RWPE1 (cell line): ENCODE measurements at places on chromosomes 2 and 18.
A peak's percentile ranks its signal among the peaks of the same experiment; 100 is the strongest.

- DNase-seq: no peak
Observed at GRCh38 chr2:195995499-195995898, 73.1 kb downstream of the DNAH7 start.

- no peak for DNase-seq
Observed at GRCh38 chr2:142580691-142581090, 296.8 kb upstream of the KYNU start.

DNA sequence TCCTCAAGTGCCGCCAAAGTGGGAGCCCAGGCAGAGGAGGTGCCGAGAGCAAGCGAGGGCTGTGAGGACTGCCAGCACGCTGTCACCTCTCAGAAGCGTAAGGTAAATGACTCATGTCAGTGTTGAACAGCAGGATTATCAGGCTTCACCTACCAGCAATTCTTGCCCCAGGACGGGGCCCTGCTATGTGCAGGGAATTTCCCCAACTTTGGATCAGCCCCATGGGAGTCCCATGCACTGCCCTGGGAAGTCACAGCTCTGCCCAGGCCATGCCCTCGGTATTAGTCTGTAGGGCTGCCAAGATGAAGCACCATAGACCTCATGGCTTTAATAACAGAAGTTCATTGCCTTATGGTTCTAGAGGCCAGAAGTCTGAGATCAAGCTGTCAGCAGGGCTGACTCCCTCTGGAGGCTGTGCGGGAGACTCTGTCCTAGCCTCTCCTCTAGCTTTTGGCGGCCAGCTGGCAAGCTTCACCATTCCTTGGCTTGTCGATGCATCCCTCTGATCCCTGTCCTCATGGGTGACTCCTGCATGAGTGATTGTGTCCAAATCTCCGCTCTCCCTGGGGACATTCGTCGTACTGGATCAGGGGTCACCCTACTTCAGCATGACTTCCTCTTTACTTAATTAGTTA is 55.9 kb downstream of the TRPM8 start:
- DNase-seq: peak; percentile 34

DNA sequence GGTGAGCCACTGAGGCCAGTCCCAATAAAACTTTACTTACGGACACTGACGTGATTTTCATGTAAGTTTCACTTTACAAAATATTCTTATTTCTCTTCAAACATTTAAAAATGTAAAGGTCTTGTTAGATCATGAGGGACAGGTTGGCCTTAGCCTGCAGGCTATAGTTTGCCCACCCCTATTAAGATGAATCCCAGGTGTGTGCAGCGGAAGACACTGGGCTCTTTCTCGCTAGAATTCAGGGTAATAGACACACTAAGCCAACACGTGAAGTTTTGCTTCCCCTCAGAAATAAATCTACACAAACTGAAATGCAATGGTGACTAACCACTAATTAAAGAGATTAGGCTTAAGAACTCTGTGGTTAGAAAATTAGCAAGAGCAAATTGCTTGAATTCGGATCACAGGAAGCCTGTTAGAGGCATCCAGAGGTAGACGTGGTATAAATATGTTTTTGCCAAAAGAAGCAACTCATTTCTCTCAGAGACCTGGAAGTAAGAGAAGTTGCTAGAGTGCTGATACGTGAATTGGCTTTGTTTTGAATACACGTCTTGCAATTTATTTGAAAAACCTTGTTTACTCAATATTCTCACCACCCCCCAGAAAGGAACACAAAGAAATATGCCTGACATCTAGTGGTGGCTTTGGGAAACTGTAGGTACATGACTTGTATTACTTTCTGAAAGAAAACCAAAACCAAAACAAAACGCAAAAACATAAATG is 151.6 kb downstream of the DTNB start:
- DNase-seq: peak; percentile 36

DNA sequence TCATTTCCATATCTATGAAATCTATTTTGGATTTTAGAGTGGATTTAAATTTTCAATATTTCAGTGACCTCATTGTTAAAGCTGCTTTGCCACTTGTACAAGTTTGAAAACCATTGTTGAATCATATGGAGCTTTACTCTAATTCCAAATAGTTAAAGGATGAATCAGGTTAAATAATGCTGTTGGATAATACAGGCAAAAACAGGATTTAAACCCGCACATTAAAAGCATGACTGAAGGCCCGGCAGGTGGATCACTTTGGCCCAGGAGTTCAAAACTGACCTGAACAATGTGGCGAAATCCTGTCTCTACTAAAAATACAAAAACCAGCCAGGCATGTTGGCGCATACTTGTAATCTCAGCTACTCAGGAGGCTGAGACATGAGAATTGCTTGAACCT is 68.3 kb downstream of the RIF1 start:
- peak; percentile 38 for DNase-seq

DNA sequence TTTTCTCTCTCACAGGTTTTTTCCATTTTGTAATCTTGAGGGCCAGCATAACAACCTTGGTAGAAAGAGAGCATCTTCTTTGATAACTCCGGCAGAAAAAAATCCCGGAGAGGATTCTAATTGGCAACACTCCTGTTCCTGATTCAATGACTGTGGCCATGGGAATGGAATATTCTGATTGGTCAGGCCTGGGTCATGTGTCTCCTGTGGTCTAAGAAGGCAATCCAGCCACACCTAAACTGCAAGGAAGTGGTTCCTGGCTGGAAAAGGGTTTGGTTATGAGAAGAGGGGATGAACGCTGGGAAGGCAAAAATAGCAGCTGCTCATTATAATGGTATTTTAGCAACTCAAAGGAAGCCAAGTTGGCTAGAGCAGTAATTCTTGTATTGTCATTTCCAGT is 24.8 kb upstream of the ZNF638 start:
- DNase-seq: no peak
